HCT116 (cell line): ENCODE measurements at places on chromosomes 1 and 21. TPM values are rescaled to one million over a fixed set of nuclear protein-coding genes. Genes with fewer than 3 reads are reported as not detected.

Gene OR2L13
- not detected for total RNA-seq

Gene SLC30A2
- not detected for total RNA-seq

Gene DNAJC8
- 102 TPM for total RNA-seq

Gene CELA2A
- 1.6 TPM for total RNA-seq

GRCh38 chr1:180962178-180962577 lies 49.5 kb downstream of the KIAA1614 start:
- no peak overlapping the region for H3K27ac ChIP-seq
- H3K27me3 ChIP-seq, result no peaks in the 10 kb centered on the region
- DNase-seq, result no peak
- no peak overlapping the region for H3K4me3 ChIP-seq
- no peaks in the 10 kb centered on the region for H3K4me1 ChIP-seq

DNA sequence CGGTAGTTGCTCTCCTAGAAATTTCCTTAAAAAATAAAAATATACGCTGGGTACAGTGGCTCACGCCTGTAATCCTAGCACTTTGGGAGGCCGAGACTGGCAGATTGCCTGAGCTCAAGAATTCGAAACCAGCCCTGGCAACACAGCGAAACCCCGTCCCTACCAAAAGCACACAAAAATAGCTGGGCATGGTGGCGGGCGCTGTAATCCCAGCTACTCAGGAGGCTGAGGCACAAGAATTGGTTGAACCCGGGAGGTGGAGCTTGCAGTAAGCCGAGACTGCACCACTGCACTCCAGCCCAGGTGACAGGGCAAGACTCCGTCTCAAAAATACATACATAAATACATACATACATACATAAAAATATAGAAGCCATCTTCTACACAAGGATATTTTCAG lies 262.8 kb downstream of the AKT3 start:
- DNase-seq, result no peak
- H3K27me3 ChIP-seq, result no peaks in the 10 kb centered on the region; the same call in 1 of the 2 replicates
- no peaks in the 10 kb centered on the region for H3K4me1 ChIP-seq
- no peak overlapping the region for H3K4me3 ChIP-seq
- H3K36me3 ChIP-seq, result no peaks in the 10 kb centered on the region
